ENCODE measurements at places on chromosomes 6 and 20.

DNA sequence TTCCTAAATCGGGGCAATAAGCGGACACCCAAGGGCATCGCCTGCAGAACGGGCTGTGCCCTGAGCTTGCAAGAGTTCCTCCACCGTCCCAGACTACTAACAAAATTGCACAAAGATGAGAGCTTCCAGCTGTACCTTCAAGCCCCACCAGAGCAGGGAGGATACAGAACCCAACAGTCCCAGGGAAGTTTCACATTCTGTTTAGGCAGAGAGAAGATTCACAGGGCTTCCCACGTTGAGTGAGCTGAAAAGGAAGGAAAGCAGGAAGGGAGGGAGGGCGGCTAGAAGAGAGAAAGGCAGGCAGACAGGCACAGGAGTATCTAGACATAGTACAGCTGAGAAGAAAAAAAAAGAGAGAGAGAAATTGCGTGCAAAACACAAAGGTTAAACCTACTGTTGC is 112.6 kb upstream of the AFDN start:
- DNase-seq: no peak

GRCh38 chr6:158958504-158959386 is 41.3 kb downstream of the RSPH3 start:
- peak; percentile 41 for DNase-seq

- DNase-seq: no peak
Observed at GRCh38 chr6:109793792-109794191, 102.7 kb downstream of the FIG4 start.

GRCh38 chr6:26311012-26311384 is 54.0 kb upstream of the BTN3A2 start:
- peak; percentile 54 for DNase-seq

GRCh38 chr6:133314947-133315346 is 73.8 kb downstream of the EYA4 start:
- DNase-seq: no peak

DNA sequence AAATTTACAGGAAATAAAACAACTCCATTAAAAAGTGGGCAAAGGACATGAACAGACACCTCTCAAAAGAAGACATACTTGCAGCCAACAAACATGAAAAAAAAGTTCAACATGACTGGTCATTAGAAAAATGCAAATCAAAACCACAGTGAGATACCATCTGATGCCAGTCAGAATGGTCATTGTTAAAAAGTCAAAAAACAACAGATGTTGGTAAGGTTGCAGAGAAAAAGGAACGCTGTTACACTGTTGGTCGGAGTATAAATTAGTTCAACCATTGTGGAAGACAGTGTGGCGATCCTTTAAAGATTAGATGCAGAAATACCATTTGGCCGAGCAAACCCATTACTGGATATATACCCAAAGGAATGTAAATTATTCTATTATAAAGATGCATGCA is 858.0 kb upstream of the FLRT3 start:
- DNase-seq: no peak

DNA sequence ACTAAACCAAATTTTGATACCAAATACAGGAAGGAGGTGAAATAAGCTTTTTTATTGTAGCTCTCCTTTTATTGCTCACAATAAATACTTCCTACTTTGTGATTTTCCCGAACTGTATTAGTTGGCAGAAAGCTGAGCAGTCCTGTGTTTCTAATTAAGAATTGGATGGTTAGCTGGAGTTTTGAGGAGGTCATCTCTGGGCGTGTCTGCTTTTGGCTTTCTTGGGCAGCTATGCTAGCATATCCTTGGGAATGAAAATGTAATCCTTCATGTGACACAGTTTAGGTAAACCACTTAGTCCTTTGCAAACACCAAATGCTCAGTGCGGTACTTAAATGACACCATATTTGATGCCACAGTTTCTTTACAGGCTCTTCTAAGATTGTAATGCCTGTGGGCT is 67.5 kb downstream of the MTHFD1L start:
- no peak for DNase-seq

DNA sequence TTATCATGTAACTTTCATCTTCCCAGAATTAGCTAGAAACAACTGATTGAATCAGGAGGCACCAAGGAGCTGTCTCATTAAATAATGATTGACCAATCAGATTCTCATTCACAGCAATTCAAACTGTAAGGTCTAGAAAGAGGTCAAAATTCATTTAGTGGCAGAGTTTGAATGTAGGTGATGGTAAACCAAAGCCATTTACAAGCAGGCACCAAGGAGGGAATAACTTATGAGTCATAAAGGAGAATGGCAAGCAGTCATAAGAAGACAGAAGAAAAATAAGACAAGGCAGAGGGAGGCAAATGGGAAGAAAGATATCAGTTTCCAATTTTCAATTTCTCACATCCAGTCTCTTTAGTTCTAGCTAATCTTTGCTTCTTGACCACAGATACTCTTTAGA is 52.9 kb upstream of the DEFB112 start:
- no peak for DNase-seq

- DNase-seq: no peak
Observed at GRCh38 chr20:16672299-16672698, 57.5 kb upstream of the SNRPB2 start.

DNA sequence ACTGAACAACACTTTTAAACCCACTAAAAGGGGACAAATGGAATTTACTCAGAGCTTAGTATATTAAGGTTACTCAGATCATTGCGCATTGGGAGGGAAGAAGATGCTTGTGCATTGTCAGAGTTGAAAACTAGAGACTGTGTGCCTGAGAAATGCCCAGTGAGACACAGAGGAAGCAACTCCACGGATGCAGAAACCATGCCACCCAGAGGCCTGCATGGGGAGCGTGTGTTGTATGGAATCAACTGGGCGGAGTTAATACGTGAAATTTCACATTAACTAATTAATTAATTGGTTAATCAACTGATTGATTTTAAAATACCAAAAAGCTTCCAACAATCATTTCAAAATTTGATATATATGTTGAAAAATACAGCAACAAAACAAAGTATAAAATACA is 391.6 kb downstream of the PLCB1 start:
- DNase-seq: no peak

GRCh38 chr20:39278230-39278788 is 316.2 kb downstream of the DHX35 start:
- DNase-seq: no peak

- DNase-seq: no peak
Observed at GRCh38 chr20:42652266-42652665, 537.4 kb downstream of the PTPRT start.

- DNase-seq: no peak
Observed at GRCh38 chr20:13102694-13103093, 93.9 kb downstream of the SPTLC3 start.

- DNase-seq: no peak
Observed at GRCh38 chr6:46234156-46234556, 63.4 kb upstream of the ENPP5 start.

GRCh38 chr20:49288784-49289696 is 11.2 kb upstream of the ZNFX1 start:
- no peak for DNase-seq

DNA sequence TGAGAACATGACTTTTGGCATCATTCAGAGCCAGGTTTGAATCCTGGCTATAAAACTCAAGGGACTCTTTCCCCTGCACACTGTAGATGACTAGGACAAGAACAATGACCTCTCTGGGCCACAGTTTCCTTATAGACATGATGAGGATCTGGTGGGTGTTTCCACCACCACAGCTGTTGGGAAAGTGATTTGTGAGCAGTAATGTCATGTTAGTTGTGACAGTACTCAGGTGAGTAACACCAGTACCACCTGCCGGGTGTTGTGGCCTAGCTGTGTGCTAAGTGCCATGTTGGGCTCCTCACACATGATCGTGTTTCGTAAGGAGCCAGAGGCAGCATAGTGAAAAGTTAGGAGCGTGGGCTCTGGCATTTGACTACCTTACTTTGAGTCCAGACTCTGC is 24.1 kb downstream of the HM13 start:
- DNase-seq: no peak

DNA sequence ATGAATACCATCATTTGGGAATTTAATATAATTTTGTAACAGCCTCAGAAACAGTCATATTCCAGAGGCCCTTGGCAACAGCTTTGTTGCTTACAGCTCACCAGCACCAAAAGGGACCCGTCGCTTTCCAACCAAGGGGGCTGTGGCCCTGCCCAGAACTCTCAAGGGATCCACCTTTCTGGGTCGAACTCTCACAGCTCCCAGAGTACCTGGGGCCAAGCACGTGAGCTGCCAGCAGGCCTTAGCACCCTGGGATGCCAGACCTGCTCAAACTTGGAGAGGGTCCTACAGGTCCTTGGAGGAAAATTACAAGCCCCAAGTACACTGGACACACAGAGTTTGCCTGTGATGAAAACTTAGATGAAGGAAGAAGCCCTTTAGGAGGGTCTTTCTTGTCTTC is 66.6 kb downstream of the SNX5 start:
- DNase-seq: no peak

- no peak for DNase-seq
Observed at GRCh38 chr6:149122850-149123821, 194.4 kb upstream of the TAB2 start.

DNA sequence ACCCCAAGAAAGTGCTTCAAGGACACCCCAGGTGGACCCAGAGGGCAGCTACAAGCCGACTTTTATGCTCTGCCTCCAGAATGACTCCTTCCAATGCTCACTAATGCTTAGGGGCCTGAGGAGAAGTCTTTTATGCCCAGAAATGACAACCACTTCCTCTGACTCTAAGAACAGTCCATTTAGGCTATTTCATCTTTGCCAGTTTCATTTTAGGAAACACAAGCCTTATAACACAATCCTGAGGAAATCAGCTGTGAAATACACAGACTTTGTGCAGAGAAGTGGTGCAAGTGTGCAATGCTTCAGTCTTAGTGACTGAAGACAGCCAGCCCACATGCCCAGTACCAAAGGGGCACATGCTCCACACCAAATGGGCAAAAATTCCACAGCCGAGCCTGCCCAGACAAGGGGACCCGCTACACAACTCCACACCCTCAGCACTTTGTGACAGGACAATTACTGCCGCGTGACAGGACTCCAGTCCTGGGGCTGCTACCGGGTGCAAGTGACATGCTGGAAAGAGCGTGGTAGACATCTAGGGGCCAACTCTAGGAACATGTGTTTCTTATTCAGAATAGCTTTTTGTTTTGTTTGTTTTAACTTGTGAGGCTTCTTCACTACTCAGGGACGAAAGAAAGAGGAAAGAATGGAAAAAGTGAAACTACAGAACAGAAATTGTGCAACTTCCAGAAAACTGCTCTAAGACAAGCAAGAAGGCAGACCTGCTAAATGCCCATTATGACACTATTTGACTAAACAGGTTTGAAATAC is 28.2 kb upstream of the PLAGL1 start:
- no peak for DNase-seq

DNA sequence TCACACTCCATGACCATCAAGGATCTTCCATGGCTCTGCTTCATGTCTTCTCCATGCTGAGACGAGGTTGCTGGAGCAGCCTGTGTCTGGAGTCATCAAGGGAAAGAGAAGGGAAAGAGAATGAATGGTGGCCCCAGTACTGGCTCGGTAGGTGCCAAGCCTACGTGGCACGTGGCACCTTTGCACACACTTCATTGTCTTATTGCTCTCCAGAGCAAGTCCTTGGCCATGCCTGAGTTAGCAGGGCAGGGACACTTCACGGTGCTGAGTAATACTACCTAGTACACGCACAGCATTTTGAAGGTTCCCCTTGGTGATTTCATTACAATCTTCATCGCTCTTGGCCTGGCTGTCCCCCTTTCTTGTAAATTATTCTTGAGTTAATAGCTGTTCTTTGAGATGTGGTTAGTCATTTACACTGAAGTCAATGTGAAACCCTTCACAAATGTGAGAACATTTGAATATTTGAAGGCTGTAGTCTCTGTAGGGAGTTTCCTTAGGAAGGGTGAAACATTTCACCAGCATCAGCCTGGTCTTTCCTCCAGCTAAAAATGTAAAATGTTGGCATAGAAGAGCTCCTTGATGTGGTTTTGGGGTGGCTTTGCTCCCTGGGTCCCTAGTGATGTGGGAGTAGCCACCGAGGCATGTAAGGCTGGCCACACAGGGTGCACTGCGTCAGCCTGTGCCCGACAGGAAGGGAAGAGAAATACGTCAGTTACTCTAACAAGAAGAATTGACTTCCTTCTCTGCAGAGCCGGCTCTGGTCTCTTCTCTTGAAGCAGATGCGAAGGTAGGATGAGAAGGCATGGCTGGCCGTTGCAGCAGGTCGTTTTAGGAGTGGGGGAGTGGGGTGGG is at the start of gene SYTL3:
Gene SYTL3 (plus strand): TSS at position 766 of the 855 bp plus-strand sequence. CDS start 13,215 bp downstream, outside the sequence.
- DNase-seq: peak; percentile 89

DNA sequence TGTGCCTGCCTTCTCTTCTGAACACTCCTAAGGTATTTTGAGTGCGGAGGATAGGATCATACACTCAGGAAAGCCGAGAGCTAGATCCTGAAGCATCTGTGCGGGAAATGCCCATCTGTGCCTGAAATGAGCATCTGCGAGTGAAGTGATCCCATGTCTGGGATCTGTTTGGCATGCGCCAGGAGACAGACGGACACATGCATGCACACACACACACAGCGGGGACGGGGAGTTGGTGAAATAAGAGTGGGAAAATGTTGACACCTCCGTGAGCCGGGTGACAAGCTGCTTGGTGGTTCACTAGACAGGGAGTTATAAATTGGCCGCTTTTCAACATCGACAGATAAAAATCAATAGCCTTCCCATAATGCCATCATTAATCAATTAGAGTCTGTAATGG is 13.8 kb downstream of the SYNJ2 start:
- DNase-seq: no peak

GRCh38 chr6:102749210-102749971 is 1355.9 kb downstream of the GRIK2 start:
- no peak for DNase-seq

DNA sequence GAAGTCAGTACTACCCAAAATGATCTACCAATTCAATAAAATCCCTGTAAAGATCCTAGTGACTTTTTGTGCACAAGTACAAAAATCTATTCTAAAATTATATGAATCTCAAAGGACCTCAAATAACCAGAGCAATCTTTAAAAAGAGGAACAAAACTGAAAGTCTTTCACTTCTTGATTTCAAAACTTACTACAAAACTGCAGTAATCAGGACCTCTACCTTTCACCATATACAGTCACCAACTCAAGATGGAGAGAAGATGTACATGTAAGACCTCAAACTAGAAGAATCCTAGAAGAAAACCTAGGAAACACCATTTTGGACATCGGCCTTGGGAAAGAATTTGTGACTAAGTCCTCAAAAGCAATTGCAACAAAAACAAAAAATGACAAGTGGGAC is 109.5 kb upstream of the CD93 start:
- no peak for DNase-seq

- DNase-seq: peak; percentile 21
Observed at GRCh38 chr6:56595490-56596122, 47.1 kb downstream of the DST start.
